ENCODE measurements at places on chromosomes 13 and 19. TPM values are rescaled to one million over a fixed set of nuclear protein-coding genes. Genes with fewer than 3 reads are reported as not detected.

GRCh38 chr19:5149932-5150901 lies 181.3 kb downstream of the KDM4B start:
- peak; percentile 88 for DNase-seq

DNA sequence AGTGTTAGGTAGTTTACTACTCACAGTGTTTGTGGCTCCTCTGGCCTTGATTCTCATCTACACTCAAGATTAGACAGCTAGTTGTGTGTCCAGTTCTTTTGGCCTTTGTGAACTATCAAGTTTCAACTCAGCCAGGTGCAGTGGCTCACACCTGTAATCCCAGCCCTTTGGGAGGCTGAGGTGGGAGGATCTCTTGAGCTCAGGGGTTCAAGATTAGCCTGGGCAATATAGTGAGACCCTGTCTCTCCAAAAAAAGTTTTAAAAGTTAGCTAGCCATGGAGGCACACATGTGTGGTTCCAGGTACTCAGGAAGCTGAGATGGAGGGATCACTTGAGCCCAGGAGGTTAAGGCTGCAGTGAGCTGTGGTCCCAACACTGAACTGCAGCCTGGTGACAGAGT lies 16.1 kb downstream of the ZNF226 start:
- DNase-seq, result no peak

GRCh38 chr13:83153848-83154247 lies 728.4 kb downstream of the SLITRK1 start:
- DNase-seq, result no peak

ZNF497 gene
- 0.65 TPM for total RNA-seq

DNA sequence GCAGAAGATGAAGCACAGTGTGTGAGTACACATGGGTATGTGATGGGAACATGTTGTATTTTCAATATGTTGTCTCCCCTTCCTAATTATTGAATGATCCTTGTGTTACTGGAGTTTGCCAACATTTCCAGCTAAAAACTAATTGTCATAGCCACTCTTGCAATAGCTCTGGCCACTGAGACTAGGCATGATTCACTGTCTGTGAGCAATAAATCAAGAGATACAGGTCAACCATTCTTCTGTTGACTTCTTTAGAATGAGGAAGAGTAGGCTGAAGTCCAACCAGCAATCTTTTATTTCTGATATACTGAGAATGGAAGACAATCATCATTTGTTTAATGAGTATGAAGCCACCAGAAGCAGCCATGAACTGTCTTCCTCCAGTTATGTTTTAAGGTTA lies 413.9 kb downstream of the SLITRK5 start:
- no peak for DNase-seq

ZNF575 gene
- total RNA-seq, result 5.1 TPM

NALCN gene
- total RNA-seq, result 38.6 TPM

GRCh38 chr13:49641801-49642291 lies 13.5 kb downstream of the ARL11 start:
- DNase-seq, result no peak

PLIN5 gene
- not detected for total RNA-seq

- DNase-seq, result no peak
Measured at GRCh38 chr13:21124852-21125251, 51.5 kb downstream of the SKA3 start.

DNA sequence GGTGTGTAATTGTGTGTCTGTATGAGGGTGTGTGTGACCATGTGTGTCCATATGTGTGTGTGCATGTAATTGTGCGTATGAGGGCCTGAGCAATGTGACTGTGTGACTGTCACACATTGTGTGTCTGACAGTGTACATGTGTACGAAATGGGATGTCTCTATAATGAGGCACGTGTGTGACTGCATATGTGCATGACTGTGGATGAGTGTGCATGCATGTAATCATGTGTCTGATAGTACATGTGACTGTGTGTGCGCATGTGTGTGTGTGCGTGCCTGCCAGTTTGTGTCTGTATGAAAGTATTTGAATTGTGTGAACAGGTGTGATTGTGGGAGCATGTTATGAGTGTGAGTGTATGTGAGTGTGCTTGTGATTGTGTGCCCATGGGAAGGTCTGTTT lies 2.2 kb upstream of the ACSBG2 start:
- no peak for DNase-seq

- no peak for DNase-seq
Measured at GRCh38 chr19:1764729-1765128, 11.4 kb downstream of the ONECUT3 start.

- DNase-seq, result peak; percentile 39
Measured at GRCh38 chr19:17646441-17646840, 41.7 kb downstream of the UNC13A start.

DNA sequence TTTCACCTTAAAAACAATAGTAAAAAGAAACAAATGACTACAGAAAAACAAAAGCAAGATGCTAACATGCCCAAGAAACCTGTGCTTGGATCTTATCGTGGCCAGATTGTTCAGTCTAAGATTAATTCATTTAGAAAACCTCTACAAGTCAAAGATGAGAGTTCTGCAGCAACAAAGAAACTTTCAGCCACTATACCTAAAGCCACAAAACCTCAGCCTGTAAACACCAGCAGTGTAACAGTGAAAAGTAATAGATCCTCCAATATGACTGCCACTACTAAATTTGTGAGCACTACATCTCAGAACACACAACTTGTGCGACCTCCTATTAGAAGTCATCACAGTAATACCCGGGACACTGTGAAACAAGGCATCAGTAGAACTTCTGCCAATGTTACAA lies 6.0 kb downstream of the CKAP2 start:
- no peak for DNase-seq

- peak; percentile 95 for DNase-seq
Measured at GRCh38 chr13:40666045-40666932, at the start of gene FOXO1. Gene FOXO1, minus strand, starts transcription at chr13:40666641. Its CDS starts 429 bp downstream, at chr13:40666212.

DNA sequence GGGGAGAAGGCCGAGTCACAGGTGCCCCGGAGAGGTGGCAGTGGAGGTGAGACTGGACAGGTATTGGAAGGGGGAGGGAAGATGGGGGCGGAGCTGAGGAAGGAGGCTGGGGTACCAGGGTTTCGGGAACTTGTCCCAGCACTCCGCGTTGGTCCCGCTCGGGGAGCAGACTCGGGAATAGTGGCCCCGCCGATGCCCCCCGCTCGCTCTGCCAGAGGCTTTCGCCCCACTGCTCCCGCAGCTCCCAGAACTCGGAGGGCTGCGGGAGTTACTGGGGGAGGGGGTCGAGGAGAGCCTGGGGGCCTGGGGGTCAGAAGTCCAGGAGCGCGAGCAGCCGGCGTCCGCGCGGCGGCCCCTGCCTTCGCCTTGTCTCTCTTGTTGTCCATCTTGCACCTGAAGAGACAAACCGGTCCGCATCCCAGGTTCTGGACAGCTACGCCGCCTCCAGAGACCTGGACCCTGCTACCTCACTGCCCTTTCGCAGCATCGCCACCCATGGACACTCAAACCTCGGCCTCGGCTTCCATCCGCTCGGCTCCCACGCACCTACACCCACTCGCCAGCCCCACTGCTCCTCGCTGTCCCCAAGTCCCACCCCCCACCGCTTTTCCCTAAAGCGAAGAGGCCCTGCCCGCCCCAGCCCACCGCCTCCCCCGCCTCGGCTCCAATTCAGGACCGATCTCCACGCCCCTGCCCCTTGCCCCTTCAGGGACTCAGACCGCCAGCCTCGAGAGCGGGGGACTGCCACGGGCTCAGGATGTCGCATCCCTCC lies 700 bp downstream of the PRR36 start:
- no peak for DNase-seq

- DNase-seq, result no peak
Measured at GRCh38 chr19:33689868-33690267, 68.1 kb downstream of the CHST8 start.

DNA sequence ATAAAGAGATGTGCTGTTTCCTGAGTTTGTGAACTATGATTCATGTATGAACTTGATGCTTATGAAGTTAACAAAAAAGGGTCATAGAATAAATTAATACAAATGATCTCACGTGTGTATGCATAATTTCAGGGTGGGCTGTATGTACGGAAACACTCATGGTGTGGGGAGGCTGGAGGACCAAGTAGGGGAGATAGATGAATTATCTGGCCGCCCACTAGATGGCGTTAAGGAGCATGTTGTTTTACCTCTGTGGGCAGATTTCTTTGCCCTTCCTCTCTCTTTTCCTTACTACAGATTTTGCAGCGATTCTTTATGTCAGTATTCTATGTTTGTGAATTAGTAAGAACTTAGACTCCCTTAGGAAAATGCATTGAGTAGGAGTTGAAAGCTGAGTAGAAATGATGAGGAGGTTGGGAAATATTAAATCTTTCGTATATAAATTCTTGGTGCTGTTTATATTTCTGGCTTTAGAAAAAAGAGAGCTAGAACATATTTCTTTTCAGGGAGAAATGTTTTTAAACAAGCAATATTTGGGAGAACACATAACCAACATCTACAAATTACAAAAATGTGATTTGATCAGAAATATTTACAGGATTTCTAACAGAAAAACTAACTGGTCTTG lies 47.4 kb upstream of the TMTC4 start:
- no peak for DNase-seq

KCNN1 gene
- 0.31 TPM for total RNA-seq
